Stimulated activated CD4-positive, alpha-beta T cell treated with anti-CD3 and anti-CD28 coated beads, Interleukin-4, amount 100 ng/mL, for 24 hours (primary cell): ENCODE measurements at places on chromosomes 11 and 22.

DNA sequence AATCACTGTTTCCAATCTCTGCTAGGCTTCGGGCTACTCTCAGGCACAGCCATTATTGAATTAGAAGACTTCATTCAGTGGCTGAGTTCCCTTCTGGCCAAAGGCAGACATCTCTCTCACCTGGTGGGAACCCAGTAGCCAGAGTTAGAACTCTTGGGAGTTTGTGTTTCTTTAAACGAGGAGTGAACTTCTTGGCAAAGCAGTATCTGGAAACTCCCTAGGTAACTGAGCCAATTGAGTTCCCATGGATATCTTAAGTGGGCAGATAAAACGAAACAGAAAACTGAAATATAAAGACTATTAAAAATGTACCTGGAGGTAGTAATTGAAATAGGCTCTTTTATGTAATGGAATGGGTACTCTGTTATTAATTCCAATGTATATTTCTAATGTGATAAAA, 125.6 kb downstream of the NELL1 start:
- no peak for DNase-seq

- DNase-seq, result no peak
Measured at GRCh38 chr22:24796056-24796455, 10.0 kb upstream of the SGSM1 start.

- no peak for DNase-seq
Measured at GRCh38 chr11:27353593-27354358, 9.2 kb downstream of the CCDC34 start.

- DNase-seq, result no peak
Measured at GRCh38 chr11:61652135-61652534, 28.1 kb upstream of the DAGLA start.

- DNase-seq, result no peak
Measured at GRCh38 chr11:86234831-86235461, 9.6 kb upstream of the EED start.

DNA sequence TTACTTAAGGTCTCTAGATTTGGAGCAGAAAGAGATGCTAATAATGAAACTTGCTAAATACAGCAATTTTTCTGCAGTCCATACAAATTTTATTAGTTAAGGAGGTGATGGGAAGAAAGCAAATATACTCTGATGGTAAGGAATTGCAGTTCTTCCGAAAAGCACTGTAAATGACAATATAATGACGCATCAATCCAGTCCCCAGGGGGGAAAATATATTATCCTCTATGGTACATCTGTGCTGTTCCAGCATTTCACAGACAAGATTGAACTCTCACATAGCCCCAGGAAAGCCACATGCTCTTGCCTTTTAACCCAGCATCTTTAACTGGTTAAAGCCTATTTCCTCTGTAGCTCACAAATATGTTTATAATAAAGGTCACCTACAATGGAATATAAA, 416.6 kb upstream of the CCDC90B start:
- DNase-seq, result no peak

DNA sequence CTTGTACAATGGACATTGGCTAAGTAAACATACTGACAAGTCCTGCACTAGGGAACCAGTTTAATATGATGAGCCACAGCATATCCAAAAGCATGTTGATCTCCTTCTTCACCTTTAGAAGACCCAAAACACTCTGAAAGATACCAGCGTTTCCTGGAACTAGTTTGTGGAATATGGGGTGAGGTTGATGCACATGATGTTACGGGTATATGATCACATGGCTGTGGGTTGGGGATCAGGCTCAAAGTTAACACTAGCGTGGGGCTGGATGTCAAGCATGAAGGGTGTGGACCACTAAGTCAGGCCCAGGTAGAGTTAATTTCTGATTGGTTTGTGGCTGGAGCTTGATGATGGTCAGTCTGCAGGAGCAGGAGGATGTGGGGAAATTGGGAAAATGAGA, 9.0 kb downstream of the IGLL5 start:
- DNase-seq, result no peak

DNA sequence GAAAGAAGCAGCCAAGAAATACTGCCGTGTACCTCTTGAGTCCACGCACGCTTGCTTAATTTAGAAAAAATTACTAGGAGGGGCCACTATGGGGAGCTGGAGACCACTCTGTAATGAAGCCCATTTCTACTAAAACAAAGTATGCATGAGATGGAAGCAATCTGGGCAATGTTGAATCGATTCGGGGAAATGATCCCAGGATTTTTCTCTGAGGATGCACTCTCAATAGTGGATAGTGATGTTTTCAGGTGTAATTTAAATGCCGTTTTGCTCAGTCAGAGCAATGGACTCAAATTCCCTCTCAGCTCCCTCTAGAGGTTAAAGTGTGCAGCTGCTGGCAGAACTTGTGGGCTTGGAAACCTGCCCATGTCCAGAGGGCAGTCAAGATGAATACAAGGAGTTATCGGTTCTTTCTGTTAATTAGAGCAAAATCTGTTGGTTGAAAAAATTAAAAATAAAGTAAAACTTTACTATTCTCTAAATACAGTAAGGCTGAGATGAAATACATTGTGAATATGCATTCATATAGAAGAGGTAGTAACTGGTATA, 64.1 kb downstream of the ME3 start:
- DNase-seq, result peak; percentile 54

- no peak for DNase-seq
Measured at GRCh38 chr22:24198682-24199052, 17.4 kb downstream of the SUSD2 start.
